ENCODE measurements at places on chromosomes 13 and 19. TPM values are rescaled to one million over a fixed set of nuclear protein-coding genes. Genes with fewer than 3 reads are reported as not detected.

Gene OR7D2
- 0.11 TPM for total RNA-seq

Gene PRODH2
- not detected for total RNA-seq

Gene ADGRE3
- not detected for total RNA-seq

- no peaks in the 10 kb centered on the region for H3K36me3 ChIP-seq
- no peak for DNase-seq
- peak overlapping the region; percentile 88 for H3K4me3 ChIP-seq
- H3K27ac ChIP-seq: peak overlapping the region; percentile 94
- peaks cover 26% of the 10 kb centered on the region for H3K4me1 ChIP-seq
Measured at GRCh38 chr19:32404933-32405430, 588 bp upstream of the DPY19L3 start.

- H3K36me3 ChIP-seq: no peaks in the 10 kb centered on the region
- no peak for DNase-seq
- H3K4me3 ChIP-seq: no peak overlapping the region
- peaks cover 35% of the 10 kb centered on the region for H3K27me3 ChIP-seq
- no peak overlapping the region for H3K27ac ChIP-seq
Measured at GRCh38 chr19:47725759-47726401, 12.7 kb downstream of the EHD2 start.

DNA sequence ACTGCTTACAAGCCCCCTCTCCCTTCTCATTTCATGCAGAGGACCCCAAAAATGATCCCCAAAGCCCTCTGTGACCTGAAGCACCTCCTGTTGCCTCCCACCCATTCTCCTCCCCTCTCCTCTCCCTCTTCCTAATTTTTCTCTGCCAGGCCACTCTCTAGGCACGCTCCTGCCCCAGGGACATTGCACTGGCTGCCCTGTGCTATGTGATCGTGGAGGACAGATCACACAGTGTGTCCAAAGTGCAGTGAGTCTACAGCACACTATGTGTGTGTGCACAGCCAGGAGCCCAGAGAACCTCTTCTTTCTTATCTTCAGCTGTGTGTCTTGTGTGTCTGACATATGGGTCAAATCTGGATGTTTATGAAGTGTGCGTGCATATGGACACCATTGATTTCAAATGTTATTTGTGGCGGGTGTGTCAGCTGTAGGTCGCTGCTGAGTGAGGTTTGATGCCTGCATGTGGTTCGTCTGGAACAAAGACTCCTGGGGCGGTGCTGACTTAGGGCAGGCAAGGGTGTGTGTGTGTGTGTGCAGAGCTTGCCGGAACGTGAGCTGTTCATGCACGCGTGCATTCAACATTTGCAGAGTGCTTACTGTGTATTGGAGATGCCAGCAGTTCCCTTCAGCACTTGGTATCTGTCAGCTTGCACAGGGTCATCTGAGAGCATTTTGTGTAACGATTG is 2.1 kb upstream of the KLHL26 start:
- H3K27ac ChIP-seq: peak overlapping the region; percentile 8
- peaks cover 9% of the 10 kb centered on the region for H3K27me3 ChIP-seq
- H3K4me3 ChIP-seq: peak overlapping the region; percentile 78
- no peaks in the 10 kb centered on the region for H3K36me3 ChIP-seq
- peaks cover 32% of the 10 kb centered on the region for H3K4me1 ChIP-seq

Gene SIGLEC8
- total RNA-seq: not detected

- H3K27ac ChIP-seq: no peak overlapping the region
- H3K27me3 ChIP-seq: peaks cover 7% of the 10 kb centered on the region
- H3K4me3 ChIP-seq: no peak overlapping the region
- DNase-seq: no peak
Measured at GRCh38 chr13:43805071-43805468, 18.3 kb upstream of the ENOX1 start.

GRCh38 chr13:48018637-48019036 is 17.6 kb upstream of the SUCLA2 start:
- H3K4me3 ChIP-seq: no peak overlapping the region
- no peaks in the 10 kb centered on the region for H3K27me3 ChIP-seq
- DNase-seq: no peak
- H3K36me3 ChIP-seq: no peaks in the 10 kb centered on the region

Gene TMEM205
- total RNA-seq: 25.8 TPM

DNA sequence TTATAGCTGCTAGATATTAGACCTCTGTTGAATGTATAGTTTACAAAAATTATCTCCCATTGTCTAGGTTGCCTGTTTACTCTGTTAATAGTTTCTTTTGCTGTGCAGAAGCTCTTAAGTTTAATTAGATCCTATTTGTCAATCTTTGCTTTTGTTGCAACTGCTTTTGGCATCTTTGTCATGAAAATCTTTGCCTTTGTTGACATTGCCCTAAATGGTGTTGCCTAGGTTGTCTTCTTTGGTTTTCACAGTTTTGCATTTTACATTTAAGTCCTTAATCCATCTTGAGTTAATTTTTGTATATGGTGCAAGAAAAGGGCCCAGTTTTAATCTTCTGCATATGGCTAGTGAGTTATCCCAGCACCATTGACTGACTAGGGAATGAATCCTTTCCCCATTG is 331.1 kb downstream of the ITGBL1 start:
- H3K36me3 ChIP-seq: no peaks in the 10 kb centered on the region
- DNase-seq: no peak
- H3K27me3 ChIP-seq: peaks cover 15% of the 10 kb centered on the region
- no peak overlapping the region for H3K27ac ChIP-seq

DNA sequence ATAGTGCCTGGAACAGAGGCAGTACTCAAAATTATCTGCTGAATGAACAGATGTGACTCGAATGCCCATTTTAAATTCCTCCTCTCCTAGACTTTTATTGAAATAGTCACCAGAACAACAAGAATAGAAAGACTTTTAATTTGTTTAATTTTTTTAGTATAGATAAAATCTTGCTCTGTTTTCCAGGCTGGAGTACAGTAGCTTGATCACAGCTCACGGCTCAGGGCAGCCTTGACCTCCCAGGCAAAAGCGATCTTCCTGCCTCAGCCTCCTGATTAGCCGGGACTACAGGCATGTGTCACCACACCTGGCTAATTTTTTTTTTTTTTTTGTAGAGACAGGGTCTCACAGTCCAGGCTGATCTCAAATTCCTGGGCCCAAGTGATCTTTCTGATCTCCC is 120.9 kb upstream of the FREM2 start:
- no peak overlapping the region for H3K4me3 ChIP-seq
- DNase-seq: no peak
- H3K27ac ChIP-seq: no peak overlapping the region
- H3K27me3 ChIP-seq: peaks cover 18% of the 10 kb centered on the region
- no peaks in the 10 kb centered on the region for H3K36me3 ChIP-seq

- peaks cover 14% of the 10 kb centered on the region for H3K27me3 ChIP-seq
- H3K4me1 ChIP-seq: peaks cover 2% of the 10 kb centered on the region
- H3K27ac ChIP-seq: no peak overlapping the region
- DNase-seq: peak; percentile 62
- H3K4me3 ChIP-seq: no peak overlapping the region
Measured at GRCh38 chr19:41795031-41795461, 1.3 kb upstream of the CEACAM3 start.

Gene CAMSAP3
- total RNA-seq: 0.99 TPM

Gene GRIN2D
- total RNA-seq: 0.11 TPM

- no peak overlapping the region for H3K27ac ChIP-seq
- no peak for DNase-seq
- no peaks in the 10 kb centered on the region for H3K4me1 ChIP-seq
- no peaks in the 10 kb centered on the region for H3K27me3 ChIP-seq
- no peak overlapping the region for H3K4me3 ChIP-seq
- H3K36me3 ChIP-seq: no peaks in the 10 kb centered on the region
Measured at GRCh38 chr13:85366759-85367417, 432.3 kb downstream of the SLITRK6 start.

GRCh38 chr13:84641491-84641890 is 759.2 kb upstream of the SLITRK1 start:
- H3K36me3 ChIP-seq: no peaks in the 10 kb centered on the region

GRCh38 chr19:40705950-40706619 is 10.6 kb downstream of the COQ8B start:
- no peak for DNase-seq
- no peak overlapping the region for H3K4me3 ChIP-seq
- H3K27ac ChIP-seq: no peak overlapping the region
- H3K36me3 ChIP-seq: peaks cover 78% of the 10 kb centered on the region
- H3K27me3 ChIP-seq: no peaks in the 10 kb centered on the region

GRCh38 chr13:44414716-44415115 is 41.1 kb downstream of the SERP2 start:
- peaks cover 7% of the 10 kb centered on the region for H3K4me1 ChIP-seq
- no peaks in the 10 kb centered on the region for H3K36me3 ChIP-seq
- no peak overlapping the region for H3K4me3 ChIP-seq
- no peak for DNase-seq
- H3K27ac ChIP-seq: peak overlapping the region; percentile 79
- H3K27me3 ChIP-seq: no peaks in the 10 kb centered on the region

Gene KLK15
- total RNA-seq: not detected

Gene OLFM2
- total RNA-seq: 14.5 TPM

Gene ANGPTL8
- total RNA-seq: not detected

Gene PLPP2
- total RNA-seq: not detected

Gene ZNF415
- total RNA-seq: 5.1 TPM

- no peak overlapping the region for H3K4me3 ChIP-seq
- H3K27ac ChIP-seq: no peak overlapping the region
- no peaks in the 10 kb centered on the region for H3K36me3 ChIP-seq
- no peaks in the 10 kb centered on the region for H3K4me1 ChIP-seq
Measured at GRCh38 chr13:66951426-66951825, 278.7 kb downstream of the PCDH9 start.

DNA sequence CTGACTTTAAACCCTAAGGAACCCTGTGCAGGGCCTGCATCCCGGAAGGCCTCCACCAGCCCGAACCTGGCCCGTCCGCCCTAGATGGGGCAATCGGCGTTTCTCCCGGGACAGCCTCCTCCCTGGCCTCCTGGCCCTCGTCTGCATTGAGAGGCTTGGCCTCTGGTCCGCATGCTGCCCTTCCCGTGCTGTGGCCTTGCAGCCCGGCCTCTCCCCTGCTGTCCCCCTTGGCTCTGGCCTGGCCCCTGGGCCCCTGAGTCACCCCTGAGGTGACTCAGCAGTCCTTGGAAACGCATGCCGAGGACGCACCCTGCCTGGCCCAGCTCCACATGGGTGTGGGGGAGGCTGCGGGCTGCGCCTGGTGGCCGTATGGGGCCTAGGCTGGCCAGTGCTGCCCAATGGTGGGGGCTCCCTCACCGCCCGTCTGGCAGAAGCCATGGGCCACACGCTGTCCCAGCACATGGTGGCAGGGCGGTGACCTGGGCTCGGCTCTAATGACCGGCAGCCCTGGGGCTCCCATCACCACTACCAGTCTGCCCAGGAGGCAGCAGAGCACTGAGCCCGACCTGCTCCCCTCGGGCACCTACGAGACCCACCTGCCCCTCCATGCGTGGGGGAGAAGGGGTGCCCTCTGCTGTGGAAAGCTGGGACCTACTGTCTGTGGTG is 25.7 kb downstream of the SH3GL1 start:
- H3K36me3 ChIP-seq: no peaks in the 10 kb centered on the region
- H3K4me1 ChIP-seq: peaks cover 79% of the 10 kb centered on the region
- no peak for DNase-seq

Gene FGF21
- not detected for total RNA-seq

Gene ZFP82
- 10.1 TPM for total RNA-seq

DNA sequence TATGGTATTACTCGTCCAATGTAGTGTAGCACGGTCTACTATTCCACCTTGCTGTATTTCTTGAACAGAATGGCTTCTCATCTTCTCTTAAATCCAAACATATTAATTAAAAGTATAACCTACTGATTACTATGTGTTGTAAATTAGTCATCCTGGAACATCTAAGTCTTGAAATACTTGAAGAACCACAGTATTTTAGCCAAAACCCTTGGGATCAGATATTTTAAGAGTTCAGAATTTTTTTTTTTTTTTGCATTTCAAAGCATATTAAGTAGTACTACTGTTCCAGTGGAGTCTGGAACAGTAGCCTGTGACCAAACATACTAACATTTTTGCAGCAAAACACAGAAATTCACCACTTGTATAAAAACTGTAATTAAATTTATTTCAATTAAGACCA is 30.1 kb downstream of the ZC3H13 start:
- DNase-seq: no peak
- H3K4me1 ChIP-seq: peaks cover 7% of the 10 kb centered on the region
- no peak overlapping the region for H3K4me3 ChIP-seq
- no peak overlapping the region for H3K27ac ChIP-seq

GRCh38 chr13:76993021-76993420 is 1.1 kb downstream of the CLN5 start:
- DNase-seq: no peak
- peaks cover 56% of the 10 kb centered on the region for H3K4me1 ChIP-seq
- peaks cover 7% of the 10 kb centered on the region for H3K36me3 ChIP-seq
- H3K27ac ChIP-seq: peak overlapping the region; percentile 100
- no peaks in the 10 kb centered on the region for H3K27me3 ChIP-seq
- peak overlapping the region; percentile 91 for H3K4me3 ChIP-seq

Gene CNFN
- not detected for total RNA-seq

- DNase-seq: no peak
- no peaks in the 10 kb centered on the region for H3K27me3 ChIP-seq
- H3K36me3 ChIP-seq: no peaks in the 10 kb centered on the region
- H3K4me3 ChIP-seq: no peak overlapping the region
Measured at GRCh38 chr19:10648360-10648759, 5.8 kb upstream of the ILF3 start.

Gene GRAMD1A
- total RNA-seq: 335 TPM

DNA sequence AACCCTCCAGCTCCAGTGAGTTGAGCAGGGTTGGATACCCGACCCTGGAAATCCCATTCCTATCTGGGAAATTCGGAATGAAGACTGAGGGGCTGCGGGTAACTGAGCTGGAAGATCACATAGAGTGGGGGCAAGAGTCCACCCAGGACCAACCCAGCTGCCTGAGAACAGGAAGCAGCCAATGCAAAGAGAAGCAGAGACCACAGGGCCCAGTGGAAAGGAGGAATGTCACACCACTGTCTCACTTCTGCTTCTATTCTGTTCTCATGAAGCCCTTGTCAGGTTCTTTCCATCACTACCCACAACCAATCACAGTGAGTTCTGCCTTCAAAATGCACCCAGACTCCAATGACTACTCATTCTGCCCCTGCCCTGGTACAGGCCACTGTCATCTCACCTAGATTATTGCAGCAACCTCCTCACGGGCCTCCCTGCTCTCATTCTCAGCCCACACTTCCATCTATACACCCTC is 15.3 kb downstream of the DYRK1B start:
- no peaks in the 10 kb centered on the region for H3K27me3 ChIP-seq
- no peak overlapping the region for H3K27ac ChIP-seq
- peaks cover 29% of the 10 kb centered on the region for H3K36me3 ChIP-seq
- H3K4me3 ChIP-seq: no peak overlapping the region

Gene BCL2L12
- total RNA-seq: 22.5 TPM

GRCh38 chr13:24737042-24737441 is 26.9 kb upstream of the RNF17 start:
- peaks cover under 1% of the 10 kb centered on the region for H3K27me3 ChIP-seq
- DNase-seq: no peak
- H3K4me1 ChIP-seq: no peaks in the 10 kb centered on the region
- no peaks in the 10 kb centered on the region for H3K36me3 ChIP-seq

- no peaks in the 10 kb centered on the region for H3K36me3 ChIP-seq
- no peak overlapping the region for H3K4me3 ChIP-seq
- H3K27ac ChIP-seq: no peak overlapping the region
- DNase-seq: no peak
- no peaks in the 10 kb centered on the region for H3K4me1 ChIP-seq
Measured at GRCh38 chr19:21498651-21499050, 6.8 kb upstream of the ZNF429 start.

DNA sequence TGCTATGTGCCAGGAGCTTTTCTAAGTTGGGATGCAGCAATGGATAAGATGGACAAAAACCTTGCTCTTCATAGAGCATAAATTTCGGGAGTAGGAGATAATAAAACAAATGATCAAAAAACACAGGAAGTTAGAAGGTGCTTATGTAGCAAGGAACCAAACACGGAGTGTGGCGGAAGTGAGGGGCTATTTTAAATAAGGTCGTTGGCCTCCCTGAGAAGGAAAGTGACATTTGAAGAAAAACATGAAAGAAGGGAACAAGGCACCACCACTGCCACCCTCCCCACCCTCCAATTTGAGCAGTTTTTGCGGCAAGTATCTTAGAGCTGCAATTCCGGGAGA is 3.2 kb upstream of the GSX1 start:
- no peak overlapping the region for H3K27ac ChIP-seq
- DNase-seq: no peak

Gene KCNC3
- total RNA-seq: 0.80 TPM

Gene ATXN8OS
- total RNA-seq: not detected
